Bronchial epithelial cell (primary cell): ENCODE measurements at places on chromosomes 11 and 22. TPM values are rescaled to one million over a fixed set of nuclear protein-coding genes. Genes with fewer than 3 reads are reported as not detected.

DNA sequence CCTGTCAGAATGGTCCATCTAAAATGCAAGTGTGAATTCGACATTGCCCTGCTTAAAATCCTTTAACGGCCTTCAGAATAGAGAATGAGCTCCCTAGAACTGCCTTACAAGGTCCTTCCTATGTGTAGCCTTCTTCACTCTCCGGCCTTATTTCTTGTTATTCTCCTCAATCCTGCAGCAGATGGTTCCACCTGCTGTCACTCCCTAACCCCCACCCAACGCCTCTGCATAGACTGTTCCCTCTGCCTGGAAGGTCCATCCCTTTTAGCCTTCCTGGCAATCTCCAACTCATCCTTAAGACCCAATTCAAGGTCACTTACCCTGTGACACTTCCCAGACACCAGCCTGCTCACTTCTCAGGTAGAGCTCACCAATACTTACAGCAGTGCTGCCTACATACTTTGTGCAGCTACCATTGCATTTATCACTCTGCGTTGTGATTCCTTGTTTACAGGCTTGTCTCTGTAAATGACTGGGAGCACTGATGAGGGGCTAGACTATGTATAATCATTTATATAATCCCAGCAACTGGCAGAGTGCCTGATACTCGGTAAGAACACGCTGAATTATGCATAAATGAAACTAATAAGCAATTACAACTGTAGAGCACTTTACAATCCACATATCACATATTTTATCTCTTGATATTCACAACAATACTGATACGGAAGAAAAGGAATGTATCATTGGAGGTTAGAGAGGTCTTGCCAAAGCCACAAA is 58.9 kb downstream of the CLPB start:
- DNase-seq: no peak

DNA sequence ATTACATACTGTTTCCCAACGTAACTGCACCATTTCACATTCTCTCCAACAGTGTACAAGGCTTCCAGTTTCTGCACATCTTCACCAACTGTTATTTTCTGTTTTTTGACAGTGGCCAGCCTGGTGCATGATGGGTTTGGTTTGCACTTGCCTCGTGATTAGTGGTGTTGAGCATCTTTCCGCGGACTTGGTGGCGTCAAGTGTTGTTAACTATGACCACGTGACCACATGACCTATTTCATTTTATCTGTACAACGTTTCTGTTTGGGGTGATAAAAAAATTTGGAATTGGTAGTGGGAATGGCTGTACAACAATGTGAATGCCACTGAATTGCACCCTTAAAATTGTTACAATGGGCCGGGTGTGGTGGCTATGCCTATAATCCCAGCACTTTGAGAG is 2.5 kb upstream of the YPEL1 start:
- DNase-seq: no peak

DNA sequence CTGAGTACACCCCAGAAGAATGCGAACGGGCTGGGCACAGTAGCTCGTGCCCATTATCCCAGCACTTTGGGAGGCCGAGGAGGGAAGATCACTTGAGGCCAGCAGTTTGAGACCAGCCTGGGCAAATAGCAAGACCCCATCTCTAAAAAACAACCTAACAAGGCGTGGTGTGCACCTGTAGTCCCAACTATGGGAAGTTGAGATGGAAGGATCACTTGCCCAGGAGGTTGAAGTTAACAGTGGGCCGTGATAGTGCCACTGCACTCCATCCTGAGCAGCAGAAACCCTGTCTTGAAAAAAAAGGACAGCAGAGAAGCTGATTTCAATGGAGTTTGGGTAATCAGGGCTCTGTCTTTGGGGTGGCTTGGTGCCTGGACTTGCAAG is 3.3 kb downstream of the RPLP2 start:
- no peak for DNase-seq

ARHGAP32 gene
- 31.9 and 50.8 TPM in 2 replicates for total RNA-seq

DNA sequence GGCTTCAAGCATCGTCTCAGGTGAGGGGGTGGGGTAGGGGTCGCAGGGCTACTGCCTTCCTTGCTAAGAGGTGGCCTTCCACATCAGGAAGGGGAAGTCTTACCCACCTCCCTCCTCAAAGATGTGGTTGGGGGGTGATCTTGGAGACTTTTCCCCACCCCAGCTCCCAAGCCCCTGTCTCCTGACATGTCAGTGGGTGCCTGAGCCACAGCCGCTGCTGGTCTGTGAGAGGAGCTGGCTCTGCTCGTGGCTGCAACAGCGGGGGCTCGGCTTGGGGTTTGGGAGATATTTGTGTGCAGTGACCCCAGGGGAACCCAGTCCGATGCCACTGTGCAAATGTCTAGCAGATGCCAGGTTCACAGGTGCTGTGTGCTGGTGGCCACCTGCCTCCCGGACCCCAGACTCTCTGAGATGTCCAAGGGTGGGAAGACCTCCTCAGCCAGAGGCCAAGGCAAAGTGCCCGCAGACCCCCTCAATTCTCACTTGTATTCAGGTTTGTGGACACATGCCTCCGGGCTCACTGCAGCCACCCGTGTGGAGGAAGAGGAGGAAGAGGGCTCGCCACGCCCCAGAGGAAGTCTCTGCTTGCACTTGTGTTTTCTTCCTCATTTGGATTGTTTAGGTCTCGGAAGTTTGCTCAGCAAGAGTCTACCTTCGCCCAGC is 1.9 kb downstream of the KCNQ1 start:
- no peak for DNase-seq

DNA sequence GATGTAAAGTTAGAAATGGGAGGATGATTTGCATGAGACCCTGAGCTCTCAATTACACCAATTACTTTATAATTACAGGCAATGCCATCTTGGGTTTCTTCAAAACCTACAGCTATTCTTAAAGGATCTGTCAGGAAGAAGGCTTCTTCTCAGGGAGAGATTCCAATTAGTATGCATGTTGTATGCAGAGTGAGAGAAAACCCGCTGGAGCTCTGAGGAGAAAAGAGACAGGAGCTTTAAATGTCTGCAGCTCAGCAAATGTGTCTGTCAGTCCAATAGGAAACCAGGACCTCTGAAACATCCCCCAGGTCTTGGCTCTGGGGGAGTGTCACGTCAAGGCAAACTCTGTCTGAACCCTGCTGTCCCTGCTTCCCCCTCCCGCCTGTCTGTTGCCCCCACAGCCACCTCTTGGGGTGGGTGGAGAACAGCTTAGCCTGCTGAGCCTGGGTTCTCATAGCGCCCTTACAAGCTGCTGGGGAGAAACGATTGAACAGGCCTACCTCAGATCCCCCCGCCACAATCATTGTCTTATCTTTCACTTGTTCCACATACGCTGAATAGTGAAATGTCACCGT is 140.2 kb downstream of the SPATA19 start:
- no peak for DNase-seq
